Stimulated activated CD4-positive, alpha-beta T cell treated with anti-CD3 and anti-CD28 coated beads, Interleukin-2, amount 100 ng/mL, for 48 hours (primary cell): ENCODE measurements at places on chromosomes 6 and 20.

- DNase-seq: no peak
These were observed 222.9 kb upstream of the DEFB112 start for GRCh38 chr6:50272611-50273010.

DNA sequence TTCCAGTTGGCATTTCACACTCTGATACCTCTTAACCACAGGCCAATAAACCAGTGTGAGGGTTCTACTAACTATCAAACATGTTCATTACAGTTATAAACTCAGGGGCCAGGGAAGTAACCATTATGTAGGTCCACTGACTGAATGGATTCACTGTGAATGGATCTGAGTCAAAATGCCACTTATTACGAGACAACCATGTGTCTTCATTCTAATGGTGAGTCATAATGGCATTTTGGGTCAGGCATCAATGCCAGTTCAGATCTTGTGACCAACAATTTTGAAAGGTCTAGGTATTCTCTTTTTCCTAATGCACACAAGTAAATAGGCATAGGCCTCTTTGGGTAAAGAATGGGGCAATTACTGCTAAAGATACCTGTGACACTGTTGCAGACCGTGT is 112.2 kb upstream of the HEY2 start:
- DNase-seq: no peak

DNA sequence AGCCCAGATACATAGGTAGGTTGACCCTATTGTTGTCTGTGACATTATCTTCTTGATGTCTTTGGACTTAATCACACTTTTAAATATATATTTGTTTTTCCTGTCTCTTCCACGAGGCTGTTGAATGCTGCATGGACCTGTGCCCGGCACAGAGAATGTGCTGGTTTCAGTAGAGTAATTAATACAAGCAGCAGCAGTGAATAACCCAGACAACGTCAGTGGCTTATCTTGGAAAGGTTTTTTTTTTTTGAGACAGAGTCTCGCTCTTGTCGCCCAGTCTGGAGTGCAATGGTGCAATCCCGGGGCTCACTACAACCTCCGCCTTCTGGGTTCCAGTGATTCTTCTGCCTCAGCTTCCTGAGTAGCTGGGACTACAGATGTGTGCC is 108.2 kb downstream of the CDH26 start:
- DNase-seq: no peak

DNA sequence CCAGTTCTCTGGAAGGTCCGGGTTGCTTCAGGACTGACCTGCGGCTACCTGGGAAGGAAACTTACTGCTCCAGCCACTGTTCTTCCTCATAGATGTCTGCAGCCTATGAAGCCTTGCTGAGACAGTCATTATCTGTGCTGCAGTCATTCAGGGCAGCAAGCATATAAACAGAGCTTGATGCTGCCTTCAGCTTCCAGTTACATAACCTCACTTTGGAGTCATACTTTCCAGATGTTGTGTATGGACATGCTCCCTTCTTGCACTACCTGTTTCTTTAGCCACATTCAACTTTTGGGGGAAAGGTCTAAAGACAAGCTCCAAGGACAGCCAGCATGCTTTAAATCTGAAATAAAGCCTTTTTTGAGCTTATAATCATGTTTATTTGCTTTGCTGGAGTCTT is 98.1 kb downstream of the SLC24A3 start:
- no peak for DNase-seq

DNA sequence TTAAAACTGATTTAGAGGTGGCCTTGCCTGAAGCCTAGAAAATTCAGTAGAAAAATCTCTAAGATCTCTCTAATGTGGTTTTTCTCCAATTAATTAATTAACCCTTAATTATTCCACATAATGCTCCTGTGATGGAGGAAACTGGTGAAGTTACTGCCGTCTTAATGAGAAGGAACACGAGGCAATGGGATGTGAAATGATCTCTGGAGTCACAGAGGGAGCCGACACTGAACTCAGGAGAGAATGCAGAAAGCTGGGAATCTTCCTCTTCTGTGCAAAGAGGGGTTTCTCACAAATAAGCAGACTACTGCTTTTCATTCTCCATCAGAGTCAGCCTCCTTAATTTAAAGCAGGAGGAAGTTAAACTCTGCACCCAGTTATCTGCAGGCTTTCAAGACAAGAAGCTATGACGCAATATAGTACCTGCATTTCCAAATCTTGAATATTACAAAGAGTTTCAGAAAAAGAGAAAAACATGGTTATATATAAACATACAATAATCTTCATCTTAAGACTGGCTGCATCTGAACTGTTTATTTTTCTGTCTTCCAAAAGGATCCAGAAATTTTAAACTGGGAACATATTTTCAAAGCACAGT is 18.1 kb upstream of the SNRPB2 start:
- no peak for DNase-seq

DNA sequence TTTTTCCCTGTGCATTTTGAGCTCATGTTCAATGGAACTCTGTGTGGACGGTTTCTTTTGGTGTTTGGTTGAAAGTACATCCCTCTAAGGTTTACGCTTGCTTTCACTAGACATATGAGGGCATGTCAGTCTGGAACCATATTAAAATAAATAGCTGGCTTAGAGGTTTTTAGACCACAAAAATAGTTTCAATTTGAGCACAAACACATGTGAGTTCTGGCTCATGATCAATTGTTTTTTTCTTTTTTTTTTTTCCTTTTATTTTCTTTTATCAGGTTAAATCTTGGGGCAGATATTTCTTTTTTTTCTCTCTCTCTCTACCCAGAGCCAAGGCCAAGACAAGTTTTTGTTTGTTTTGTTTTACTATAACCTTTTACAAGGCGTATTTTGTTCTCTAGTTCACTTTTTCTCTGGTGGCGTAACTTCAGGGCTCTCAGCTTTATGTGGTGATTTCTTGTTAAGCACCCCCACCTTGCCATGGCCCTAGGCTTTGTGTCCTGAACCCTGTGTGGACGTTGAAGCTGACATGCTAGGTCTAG is 92.9 kb downstream of the SHLD1 start:
- no peak for DNase-seq
